RPMI8226 (cell line): ENCODE measurements at places on chromosomes 5 and 9.

GRCh38 chr9:27468462-27469110 lies 55.5 kb upstream of the IFNK start:
- DNase-seq = no peak

- DNase-seq = peak; percentile 39
These were observed 29.0 kb upstream of the CDKN2B start for GRCh38 chr9:22037954-22038690.

GRCh38 chr9:115213818-115214334 lies 95.9 kb upstream of the TNC start:
- no peak for DNase-seq

DNA sequence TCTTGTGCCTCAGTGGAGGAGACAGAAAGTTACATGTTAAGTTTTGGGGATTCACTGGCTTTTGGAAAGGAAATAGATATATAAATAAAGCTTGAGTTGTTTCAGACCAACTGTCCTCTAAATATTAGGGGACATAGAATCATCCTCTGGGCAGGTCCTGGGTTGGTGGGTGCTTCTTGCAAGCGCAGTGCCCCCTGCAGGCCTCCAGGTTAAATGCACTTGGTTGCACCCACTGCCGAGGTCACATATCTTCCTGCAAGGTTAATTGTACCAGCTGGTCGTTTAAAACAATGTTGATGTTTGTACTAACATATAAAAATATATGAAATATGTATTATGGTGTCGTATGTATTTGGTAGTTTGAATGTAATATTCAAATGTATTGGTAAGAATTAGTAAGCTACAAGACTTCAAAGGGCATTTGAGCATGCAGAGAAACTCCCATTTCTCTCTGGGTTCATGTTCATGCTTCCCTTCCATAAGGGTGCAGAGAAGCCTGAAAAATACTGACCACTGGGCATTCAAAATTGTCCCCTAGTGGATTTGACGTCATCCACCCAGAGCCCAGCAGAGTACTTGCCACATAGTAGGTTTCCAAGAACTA lies 87.0 kb downstream of the ZNF618 start:
- DNase-seq = peak; percentile 21

- no peak for DNase-seq
These were observed 182.5 kb upstream of the PIK3R1 start for GRCh38 chr5:68033029-68033428.

DNA sequence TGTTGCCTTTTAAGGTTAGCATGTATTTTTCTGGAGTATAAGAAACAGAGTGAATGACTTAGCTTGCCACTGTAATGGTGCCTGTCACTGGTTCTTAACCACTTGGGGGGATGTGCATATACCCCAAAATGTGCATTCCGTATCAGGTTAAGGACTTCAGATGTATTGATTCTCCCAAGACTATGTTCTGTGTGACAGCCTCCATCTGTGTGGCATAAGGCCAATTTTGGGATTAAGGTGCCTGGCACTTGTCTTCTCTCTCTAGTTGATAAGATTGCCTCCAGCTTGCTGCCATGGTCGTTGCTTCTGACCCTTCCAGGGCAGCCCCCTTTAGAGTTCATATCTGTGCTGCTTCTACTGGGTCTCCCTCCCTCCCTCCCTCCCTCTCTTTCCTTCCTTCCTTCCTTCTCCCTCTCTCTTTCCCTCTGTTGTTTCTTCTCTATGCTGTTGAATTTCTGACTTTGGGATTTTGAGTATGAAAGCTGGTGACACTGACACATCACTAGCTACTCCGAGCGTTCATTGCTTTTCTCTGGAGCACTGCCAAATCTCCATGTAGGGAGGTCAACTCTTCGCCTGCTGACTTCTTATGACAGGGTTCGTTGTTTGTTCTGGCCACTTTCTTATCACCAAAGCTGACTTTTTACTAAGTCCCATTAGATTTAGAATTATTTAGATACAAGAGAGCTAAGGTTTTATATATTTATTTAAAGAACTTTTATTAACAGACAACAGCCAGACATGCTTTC lies 31.0 kb downstream of the TNFAIP8 start:
- no peak for DNase-seq

DNA sequence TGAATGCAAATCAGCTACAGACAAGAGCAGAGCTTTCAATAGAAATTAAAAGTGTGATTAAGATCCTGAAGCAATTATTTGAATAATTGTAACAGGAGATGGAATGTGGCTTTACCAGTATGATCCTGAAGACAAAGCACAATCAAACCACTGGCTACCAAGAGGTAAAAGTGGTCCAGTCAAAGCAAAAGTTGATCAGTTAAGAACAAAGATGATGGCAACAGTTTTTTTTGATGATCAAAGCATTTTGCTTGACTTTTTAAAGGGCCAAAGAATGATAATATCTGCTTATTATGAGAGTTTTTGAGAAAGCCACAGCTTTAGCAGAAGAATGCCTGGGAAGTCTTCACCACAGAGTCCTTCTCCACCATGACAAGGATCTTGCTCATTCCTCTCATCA lies 409.2 kb downstream of the CSNK1G3 start:
- no peak for DNase-seq

GRCh38 chr5:149917073-149917676 lies 27.4 kb downstream of the PDE6A start:
- no peak for DNase-seq
